ENCODE measurements at places on chromosomes 3 and 15.

- peak; percentile 19 for DNase-seq
Measured at GRCh38 chr15:43133430-43134156, at the start of gene TMEM62. Gene TMEM62 (plus strand): TSS chr15:43133586. CDS start chr15:43133803, 217 bp downstream.

DNA sequence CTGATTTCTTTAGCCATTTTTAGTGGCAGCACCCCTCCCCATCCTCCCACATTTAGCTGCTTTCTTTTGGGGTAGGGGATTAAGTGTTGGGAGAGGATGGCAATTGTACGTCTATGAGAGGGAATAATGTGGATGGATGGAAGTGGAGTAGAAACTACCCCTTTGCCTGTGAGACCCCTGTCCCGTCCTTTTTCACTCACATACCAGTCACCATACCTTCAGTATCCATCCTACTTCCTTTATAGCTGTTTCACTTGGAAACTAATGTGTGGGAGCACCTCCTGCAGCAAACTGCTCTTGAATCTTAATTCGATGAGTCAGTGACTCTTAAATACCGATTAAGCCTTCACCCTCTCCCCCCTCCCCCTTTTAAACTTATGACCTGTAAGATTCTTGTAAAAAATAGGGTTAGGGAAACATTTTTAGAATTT lies 730 bp downstream of the SPRED1 start:
- no peak for DNase-seq

GRCh38 chr15:101724675-101725005 lies 367 bp upstream of the TARS3 start:
- no peak for DNase-seq

DNA sequence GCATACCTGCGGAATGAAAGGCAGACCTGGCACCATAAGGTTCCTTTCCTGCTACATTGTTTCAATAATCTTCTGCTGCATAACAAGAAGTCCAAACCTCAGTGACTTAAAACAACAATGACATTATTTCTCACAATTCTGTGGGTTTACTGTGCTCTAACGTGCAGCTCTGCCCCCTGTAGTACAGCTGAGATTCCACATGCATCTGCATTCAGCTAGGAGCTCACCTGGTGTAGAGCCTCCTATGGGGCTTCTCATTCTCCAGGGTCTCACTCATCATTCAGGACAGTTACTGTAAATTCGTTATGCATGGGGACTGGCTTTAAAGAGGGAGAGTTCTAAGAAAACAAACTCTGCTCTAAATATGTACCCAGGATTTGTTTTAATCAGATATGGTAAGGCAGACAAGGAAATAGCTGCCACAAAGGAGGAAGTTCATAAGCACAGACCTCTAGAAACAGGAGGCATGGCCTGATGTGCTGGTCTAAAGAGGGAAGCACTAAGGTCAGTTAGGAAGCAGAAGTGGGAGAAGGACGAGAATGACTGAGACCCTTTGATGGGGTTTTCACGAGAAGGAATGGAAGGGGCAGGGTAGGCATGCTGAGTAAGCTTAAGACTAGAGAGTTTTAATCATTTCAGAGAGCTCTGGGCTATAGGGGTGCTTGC lies 347.0 kb downstream of the NEK10 start:
- no peak for DNase-seq

GRCh38 chr3:43597961-43598360 lies 23.9 kb downstream of the ANO10 start:
- DNase-seq = no peak

DNA sequence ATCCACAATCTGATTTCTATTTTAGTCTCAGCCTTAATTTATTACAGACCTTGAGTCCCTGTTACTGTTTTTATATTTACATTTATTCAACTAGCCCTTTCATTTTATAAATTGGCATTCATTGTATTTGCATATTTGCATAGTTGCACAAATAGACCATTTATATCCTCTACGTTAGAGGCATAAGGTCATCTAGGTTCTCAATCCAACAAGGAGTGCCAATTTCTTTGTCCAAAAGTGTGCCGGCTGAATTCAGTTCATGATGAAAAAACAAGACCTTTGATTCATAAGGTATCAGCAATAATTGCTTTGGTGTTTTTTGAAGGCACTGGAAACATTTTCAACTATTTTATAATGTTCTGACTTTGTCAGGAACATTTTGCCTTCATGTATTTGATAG lies 33.9 kb upstream of the NANOGP8 start:
- DNase-seq = no peak

GRCh38 chr15:73378089-73378488 lies 9.3 kb upstream of the HCN4 start:
- DNase-seq = no peak

GRCh38 chr3:188358787-188359493 lies 205.0 kb downstream of the LPP start:
- no peak for DNase-seq

DNA sequence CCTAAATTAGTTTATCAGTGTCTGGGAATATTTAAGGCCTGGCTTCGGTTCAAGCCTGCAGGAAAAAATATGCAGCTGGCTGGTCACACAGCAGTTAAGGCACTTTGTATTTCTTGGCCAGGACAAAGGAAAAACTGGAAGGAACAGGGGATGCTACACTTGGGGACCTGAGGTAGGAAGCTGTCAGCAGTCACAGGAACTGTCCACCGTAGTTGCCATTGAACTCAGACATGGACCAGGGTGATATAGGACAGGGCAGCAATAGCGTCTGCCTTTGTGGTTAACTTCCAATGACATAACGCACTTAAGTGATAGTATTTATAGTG lies 49.1 kb downstream of the NR1D2 start:
- DNase-seq = no peak

GRCh38 chr3:99789011-99789721 lies 28.5 kb upstream of the CMSS1 start:
- DNase-seq = no peak

- no peak for DNase-seq
Measured at GRCh38 chr3:79263423-79263822, 504.4 kb downstream of the ROBO1 start.

- no peak for DNase-seq
Measured at GRCh38 chr3:10558736-10559135, 53.4 kb upstream of the ATP2B2 start.

GRCh38 chr3:17747890-17748247 lies 5.4 kb upstream of the TBC1D5 start:
- no peak for DNase-seq

DNA sequence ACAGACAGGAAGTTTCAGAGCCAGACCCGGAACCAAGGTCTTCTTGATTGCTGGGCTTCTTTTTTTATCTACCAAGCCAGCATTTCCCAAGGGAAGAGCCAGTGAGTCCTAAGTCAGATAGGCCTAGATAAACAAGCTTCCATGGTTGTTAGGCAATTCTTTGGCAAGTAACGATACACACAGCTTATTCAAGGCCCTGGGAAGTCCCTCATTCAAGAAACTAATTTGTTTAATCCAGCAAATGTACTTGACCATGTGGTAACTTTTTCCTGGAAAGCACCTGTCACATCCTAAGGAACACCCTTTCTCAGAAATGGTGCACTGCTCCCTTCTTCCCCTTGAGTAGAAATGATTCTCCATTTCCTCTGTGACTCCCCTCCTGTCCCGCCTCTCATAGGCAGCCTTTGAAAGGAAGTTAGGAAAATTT lies 209.9 kb downstream of the ITPR1 start:
- no peak for DNase-seq

- no peak for DNase-seq
Measured at GRCh38 chr3:191263365-191263764, 64.3 kb downstream of the OSTN start.

DNA sequence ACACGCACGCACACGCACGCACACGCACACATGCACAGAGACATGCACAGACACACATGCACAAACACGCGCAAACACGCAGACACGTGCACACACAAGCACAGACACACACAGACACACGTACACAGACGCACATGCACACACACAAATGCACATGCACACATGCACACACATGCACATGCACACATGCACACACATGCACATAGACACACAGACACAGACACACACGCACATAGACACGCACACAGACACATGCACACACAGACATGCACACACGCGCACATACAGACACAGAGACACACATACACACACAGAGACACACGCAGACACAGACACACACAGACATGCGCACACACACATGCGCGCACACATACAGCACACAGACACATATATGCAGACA lies 26.4 kb upstream of the PIGZ start:
- DNase-seq = no peak

DNA sequence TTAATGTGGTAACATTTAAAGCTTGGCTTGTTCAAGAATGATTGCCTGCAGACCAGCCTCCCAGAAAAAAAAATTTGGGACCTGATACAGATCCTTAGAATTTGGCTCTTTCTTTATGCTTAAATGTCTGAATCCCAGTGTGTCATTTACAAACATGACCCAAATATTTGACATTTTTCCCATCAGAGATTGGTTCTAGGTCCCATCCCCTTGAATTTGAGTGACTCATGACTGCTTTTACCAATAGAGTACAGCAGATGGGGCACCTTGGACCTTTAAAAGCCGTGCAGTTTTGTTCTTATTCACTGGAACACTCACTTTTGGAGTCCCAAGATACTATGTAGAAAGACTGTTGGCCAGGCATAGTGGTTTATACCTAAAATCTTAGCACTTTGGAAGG lies 231.6 kb downstream of the ZIC1 start:
- no peak for DNase-seq

- no peak for DNase-seq
Measured at GRCh38 chr15:96412045-96412905, 81.8 kb downstream of the NR2F2 start.

- DNase-seq = no peak
Measured at GRCh38 chr15:56176996-56177395, 66.7 kb downstream of the RFX7 start.

- no peak for DNase-seq
Measured at GRCh38 chr3:71210257-71211007, 373.1 kb downstream of the FOXP1 start.

GRCh38 chr3:64072126-64072525 lies 48.8 kb upstream of the PSMD6 start:
- no peak for DNase-seq

DNA sequence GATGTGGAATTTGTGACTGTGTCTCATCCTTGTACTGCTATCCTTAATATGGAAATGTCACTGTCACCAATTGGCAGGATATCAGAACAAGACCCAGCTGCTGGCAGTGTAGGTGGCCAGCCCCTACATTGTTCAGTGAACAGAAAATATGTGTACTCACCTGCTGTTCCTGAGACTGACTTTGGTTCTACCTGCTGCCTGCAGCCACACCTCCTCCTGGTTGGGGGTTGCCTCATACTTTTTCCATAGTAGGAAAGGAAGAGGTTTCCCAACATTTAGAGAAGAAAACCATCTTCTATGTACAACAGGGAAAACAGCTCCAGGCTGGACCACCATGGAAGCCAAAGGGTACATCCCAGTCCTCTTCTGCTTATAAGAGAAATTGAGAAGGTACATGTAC lies 35.9 kb downstream of the SLC12A1 start:
- DNase-seq = no peak

- DNase-seq = peak; percentile 18
Measured at GRCh38 chr3:51671734-51672475, 853 bp downstream of the TEX264 start.

- DNase-seq = no peak
Measured at GRCh38 chr3:127286571-127287140, 1.2 kb downstream of the PRR20G start.

- peak; percentile 2 for DNase-seq
Measured at GRCh38 chr3:146065573-146066006, 95.4 kb downstream of the PLOD2 start.

- no peak for DNase-seq
Measured at GRCh38 chr15:69225355-69226022, 65.1 kb downstream of the GLCE start.

DNA sequence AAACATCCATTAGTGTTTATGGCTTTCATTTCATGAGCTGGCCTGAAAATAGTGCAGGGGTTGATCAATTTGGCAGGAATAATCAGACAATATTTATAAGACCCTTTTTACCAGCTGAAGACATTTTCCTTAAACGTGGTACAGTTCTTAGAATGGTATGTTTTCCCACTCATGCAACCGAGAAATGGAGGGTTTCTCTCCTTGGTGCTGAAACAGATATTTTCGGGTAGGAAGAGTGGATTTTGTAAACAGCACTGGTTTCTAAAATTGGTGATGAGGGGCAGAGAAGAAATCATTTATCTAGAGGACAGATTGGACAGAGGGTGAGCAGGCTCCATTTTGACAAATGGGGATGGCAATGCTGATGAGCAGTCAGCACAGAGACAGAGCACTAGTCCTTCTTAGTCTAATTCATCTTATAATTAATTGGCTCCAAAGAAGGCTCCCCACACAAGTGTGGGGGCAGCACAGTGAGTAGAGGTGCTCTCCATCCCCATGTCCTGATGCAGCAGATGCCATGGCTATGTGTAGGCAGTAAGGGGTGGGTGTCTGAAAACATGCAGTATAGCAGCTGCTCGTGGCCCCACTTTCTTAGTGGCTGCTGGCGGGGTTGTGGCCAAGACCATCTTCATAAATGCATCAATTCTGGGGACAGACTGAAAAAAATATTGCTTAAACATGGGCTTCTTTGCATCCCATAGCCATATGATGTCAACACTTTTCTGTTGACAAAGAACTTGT lies 18.1 kb upstream of the SLC7A14 start:
- DNase-seq = no peak

DNA sequence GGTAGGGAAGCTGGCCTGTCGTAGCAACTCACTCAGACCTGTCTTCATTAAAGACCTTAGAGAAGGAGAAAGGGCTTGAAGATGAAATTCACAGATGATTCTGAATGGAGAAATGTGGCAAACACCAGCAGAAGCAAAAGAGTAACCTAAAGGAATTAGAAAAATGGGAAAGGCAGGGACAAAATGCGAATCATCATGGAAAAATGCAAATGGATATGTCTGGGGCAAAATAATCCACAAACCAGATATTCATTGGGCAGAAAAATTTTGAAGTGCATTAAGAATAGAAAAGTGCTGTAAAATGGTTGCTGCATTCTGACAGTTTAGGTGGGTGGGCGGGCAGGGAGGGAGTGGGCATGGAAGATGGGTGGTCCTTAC lies 156.9 kb upstream of the RASGRP1 start:
- no peak for DNase-seq

- DNase-seq = no peak
Measured at GRCh38 chr3:169310184-169310939, 353.1 kb downstream of the MECOM start.

GRCh38 chr3:172625404-172625803 lies 85.5 kb downstream of the NCEH1 start:
- no peak for DNase-seq

DNA sequence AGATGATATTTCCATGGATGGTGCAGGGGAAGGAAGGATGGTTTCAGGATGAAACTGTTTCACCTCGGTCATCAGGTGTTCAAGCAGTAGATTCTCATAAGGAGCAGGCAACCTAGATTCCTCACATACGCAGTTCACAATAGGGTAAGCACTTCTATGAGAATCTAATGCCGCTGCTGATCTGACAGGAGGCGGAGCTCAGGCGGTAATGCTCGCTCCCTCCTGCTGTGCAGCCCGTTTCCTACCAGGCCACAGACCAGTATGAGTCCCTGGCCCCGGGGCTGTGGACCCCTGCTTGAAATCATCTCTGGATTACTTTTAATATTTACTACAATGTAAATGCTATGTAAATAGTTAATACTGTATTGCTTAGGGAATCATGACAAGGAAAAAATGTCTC lies 241.8 kb downstream of the ROBO2 start:
- DNase-seq = no peak
